Central memory CD4-positive, alpha-beta T cell (primary cell): ENCODE measurements at places on chromosomes 5 and 9.
A peak's percentile ranks its signal among the peaks of the same experiment; 100 is the strongest.

DNA sequence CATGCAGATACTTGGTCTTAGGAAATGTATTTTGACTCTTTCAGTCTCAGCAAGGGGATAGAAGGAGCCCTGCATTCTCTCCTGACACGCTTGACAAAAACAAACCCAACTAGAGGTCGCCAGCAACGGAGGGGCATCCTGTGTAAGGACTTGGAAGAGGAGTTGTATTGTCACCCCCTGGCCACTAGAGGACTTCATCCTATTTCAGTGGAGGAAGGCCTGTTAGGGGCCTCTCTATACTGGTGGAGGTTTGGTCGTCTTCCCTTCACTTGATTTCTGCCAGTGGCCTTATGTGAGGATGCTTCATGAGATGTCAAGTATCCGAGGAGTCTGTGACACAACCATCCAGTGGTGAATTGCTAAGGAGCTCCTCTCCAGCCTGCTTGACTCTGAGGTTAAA lies 122.8 kb upstream of the STC2 start:
- DNase-seq, result no peak

DNA sequence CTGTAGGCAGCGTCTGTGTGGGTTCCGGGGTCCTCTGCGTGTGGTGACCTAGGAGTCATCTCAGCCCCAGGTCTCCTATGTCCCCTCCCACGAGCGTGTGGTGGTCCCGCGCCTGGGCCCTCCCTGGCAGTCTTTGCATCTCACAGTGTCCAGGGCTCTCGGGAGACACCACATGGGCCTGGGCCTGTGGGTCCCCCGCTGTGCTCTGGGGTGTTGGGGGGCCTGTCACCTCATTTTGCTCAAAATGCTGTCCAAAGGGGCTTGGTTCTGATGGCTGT lies 27.1 kb downstream of the CEP72 start:
- DNase-seq, result no peak

DNA sequence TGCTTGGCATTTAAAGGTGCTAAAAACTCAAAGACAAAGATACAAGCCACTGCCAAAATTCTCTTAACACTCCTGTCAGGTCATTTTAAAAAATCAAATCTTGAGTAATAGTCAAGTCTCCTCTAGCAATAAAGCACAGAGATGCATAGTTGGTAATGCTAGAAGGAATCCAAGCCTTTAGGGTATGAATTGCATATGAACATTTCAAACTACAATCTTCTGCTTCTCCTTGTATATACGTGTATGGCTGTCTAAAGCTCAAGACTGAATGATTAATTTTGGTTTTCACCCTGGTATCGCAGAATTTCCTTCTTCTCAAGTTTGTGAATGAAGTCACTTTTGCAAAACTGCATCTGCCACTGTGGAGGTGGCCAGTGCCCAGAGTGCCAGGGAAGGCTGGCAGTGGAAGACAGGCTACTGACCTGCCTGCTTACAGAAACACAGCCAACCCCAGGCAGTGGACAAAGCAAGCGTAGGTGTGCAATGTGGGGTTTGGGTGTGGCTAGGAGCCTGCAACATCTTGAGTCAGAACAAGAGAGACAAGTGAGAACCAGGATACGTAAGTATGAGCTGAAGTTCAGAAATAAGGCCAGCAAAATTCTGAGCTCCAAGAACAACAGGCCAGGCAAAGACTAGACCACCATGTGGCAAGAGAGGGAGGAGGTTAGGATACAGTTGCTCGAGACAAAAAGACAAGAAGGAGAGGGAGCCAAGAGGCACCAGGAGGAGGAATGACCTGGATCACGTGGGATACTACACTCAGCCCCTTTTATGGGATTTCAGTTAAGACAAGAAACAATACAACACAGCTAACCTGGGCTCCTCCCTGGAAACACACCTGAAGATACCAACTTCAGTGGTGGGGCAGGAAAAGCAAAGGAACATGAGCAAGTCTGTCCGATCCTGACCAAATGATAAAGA lies 22.6 kb downstream of the MYO10 start:
- no peak for DNase-seq

DNA sequence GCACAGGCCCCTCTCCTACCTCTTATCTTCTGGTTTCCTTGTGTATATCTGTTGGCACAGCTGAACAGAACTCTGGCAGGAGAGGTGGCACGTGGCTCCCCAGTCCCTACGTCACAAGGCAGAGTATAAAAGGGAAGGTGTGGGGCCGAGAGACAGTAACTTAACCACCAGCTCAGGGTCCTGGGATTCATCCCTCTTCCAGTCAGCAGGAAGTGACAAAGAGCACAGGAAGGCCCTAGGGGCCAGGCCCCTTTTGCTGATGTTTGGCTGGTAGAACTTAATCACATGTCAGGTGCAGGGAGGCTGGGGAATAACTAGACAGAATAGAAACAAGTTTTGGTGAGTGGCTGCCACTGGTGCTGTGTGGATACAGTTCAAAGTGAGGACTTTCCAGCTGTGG lies 4.5 kb upstream of the ICE1 start:
- DNase-seq, result no peak

DNA sequence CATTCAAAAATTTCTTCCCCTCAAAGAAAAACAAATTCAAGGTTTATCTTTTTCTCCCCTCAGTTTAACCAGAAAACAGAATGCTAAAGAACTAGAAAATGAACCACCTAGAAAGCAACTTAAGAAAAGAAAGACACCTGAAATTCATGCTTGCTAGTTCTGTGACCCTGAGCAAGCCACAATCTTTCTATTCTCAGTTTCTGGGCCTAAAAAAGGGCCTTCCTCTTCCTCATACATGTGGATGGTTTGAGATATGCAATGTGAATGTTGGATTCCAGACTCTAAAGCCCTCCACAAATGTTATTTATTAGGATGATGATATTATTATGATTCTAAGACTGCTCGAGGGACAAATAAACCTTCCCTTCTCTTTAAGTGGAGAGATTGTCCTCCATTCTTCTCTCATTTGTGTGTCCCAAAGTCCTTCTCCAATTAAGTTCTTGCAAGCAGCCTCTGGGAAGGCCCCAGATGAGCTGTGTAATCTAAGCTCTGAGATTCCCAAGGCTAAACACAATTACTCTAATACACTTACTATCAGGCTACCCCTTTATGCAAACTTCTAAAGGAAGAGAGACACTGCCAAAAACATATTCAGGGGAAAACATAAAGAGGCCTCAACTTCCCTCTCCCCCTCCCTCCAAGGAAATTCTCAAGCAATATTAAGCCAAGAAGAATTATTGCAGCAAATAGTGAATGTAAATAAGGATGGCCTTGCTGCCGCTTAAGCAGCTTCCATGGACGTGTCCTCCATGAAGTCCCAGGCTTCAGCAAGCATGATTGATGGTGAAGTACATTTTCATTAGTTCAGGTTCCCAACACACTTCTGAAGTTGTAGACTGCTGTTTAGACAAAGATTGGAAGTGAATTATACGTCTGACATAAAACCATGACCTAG lies 80.2 kb downstream of the PRKACG start:
- DNase-seq, result no peak

GRCh38 chr9:111646417-111646816 lies 15.0 kb upstream of the GNG10 start:
- no peak for DNase-seq

DNA sequence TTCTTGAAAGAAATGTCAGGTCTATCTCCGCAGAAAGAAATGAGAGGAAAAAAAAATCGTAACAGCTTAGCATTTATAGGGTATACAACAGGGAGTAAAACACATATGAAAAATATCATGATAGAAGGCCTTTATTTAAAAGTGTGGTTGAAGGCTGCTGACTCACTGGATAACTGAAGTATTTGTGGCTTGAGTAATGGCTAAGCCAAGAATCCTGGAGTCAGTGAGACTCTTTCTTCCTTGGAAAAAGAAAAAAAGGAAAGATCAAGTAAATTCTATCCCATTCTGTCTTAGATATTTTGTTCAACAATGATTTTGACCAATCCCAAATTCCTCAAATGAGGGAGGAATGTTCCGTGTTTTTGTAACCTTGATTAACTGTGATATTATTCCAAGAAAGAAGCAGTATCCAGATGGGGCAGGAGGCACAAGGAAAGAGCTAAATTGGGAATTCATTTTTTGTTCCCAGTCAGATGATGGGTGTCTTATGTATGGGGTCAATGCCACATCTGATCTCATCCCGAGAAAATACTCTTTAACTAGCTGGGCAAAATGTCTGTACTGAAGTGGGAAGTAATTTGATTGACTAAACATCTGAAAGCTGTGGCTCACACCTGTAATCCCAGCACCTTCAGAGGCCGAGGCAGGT lies 64.3 kb upstream of the MYO10 start:
- DNase-seq, result no peak

GRCh38 chr5:68823301-68823700 lies 270.5 kb upstream of the SLC30A5 start:
- no peak for DNase-seq

- DNase-seq, result no peak
Observed at GRCh38 chr9:79945016-79945415, 373.3 kb downstream of the TLE4 start.

- DNase-seq, result no peak
Observed at GRCh38 chr5:2388571-2388970, 362.9 kb downstream of the IRX2 start.

DNA sequence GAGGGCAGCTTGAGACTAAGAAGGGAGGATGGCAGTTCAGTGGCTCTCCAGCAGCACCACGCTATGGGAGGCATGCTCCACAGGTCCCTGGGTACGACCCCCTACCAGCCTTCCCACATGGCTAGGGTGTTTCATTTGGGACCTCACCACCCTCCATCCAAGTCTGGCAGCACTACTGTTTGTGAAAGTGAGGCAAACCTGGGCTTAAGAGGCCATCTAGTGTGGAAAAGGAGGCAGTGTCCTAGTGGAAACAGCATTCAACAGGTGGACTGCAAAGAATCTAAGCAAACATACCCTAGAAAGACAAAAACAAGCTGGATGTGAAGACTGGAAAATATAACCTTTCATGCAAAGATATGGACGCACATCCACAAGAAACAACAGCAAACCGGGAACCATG lies 4.8 kb upstream of the C5orf47 start:
- DNase-seq, result no peak

GRCh38 chr5:131268758-131269370 lies 5.0 kb downstream of the CDC42SE2 start:
- no peak for DNase-seq

DNA sequence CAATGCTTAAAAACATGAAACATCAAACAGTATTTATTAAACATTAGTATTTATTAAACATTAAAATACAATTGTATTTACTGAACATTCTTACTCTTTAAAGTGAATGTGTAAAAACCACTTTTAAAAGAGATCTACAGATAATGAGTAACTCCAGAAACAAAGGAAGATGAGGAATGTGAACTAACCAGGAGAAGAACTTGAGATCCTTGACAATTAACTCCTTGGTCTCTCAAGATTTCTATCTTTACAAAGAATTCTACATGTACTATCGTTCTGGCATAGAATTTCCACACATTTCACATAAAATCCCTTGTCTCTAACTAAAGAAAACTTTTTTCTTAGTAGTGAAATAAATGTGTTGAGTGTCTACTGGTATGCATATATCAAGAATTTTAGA lies 28.7 kb upstream of the IFNE start:
- DNase-seq, result no peak

GRCh38 chr9:100602342-100602801 lies 24.5 kb downstream of the CAVIN4 start:
- no peak for DNase-seq

- DNase-seq, result no peak
Observed at GRCh38 chr9:71737455-71737854, 30.9 kb downstream of the CEMIP2 start.

DNA sequence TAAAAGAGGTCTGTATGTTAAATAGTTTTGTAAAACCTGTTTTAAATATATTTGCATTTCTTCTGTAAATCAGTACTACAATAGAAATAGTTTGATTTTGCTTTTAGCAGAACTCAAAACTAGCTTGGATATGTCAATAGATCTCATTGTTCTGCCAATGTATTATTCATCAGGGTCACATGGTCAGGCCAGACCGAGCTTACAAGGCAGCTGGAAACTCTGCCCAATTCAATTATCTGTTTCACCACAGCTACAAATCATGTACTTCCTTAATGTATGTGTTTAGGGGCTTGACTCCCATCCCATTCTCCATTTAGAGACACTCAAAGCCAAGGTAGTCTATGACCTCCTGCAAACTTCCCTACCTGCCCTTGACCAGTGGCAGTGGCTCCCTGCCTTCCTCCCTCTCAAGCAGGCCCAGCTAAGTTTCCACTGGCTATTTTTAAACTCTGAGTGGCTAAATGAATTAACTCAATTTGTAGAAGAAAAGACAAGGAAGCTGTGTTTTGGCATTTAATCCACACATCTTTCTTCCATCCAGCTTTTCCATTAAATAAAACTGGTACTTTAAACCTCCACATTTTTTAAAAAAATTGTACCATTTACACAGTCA lies 46.4 kb upstream of the SELENOP start:
- no peak for DNase-seq

- no peak for DNase-seq
Observed at GRCh38 chr5:12013351-12013750, 109.1 kb upstream of the CTNND2 start.

DNA sequence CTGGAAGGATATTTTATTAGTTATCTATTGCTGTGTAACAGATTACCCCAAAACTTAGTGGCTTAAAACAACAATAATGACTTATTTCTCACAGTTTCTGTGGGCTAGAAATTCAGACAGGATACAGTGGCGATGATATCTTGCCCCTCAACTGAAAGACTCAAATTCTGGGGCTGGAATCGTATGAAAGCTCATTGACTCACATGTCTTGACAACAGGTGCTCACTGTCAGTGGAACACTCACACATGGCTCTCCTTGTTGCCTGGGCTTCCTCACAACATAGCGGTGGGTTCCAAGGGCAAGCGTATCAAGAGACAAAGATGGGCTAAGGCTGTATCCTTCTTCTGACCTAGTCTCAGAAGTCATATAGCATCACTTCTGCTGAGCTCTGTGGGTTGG lies 3.7 kb upstream of the GNPDA1 start:
- peak; percentile 15 for DNase-seq

GRCh38 chr5:138149530-138149929 lies 10.3 kb upstream of the NME5 start:
- DNase-seq, result no peak

DNA sequence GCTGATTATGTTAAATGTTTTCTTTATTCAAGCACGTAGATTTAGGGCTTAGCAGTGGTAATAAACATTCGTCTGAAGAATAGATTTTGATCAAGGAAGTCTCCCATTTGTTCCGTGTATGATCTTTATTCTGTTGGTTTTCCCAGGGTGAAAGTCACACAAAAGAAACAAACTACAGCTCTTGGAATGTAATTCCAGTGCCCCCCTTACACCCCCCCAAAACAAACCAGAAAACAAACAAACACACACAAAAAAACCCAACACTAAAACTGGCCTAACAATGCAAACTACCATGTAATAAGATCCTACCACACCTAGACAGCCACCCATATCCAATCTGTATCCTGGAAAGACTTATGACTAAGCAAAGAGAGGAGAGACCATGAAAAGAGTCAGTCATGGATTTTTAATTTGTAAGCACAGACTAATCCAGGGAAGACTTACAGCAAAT lies 196.2 kb upstream of the ELL2 start:
- DNase-seq, result no peak

DNA sequence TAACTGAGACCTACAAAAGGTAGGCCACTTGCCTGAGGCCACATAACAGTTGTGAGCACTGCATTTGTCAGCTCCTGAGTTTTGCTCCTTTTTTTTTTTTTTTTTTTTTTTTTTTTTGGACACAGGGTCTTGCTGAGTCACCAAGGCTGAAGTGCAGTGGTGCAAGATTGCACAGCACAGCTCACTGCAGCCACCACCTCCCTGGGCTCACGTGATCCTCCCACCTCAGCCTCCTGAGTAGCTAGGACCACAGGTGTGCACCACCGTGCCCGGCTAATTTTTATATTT lies 37.1 kb downstream of the LAMC3 start:
- DNase-seq, result no peak
